HCT116 (cell line): ENCODE measurements at places on chromosomes 3 and 15. TPM values are rescaled to one million over a fixed set of nuclear protein-coding genes. Genes with fewer than 3 reads are reported as not detected.

DNA sequence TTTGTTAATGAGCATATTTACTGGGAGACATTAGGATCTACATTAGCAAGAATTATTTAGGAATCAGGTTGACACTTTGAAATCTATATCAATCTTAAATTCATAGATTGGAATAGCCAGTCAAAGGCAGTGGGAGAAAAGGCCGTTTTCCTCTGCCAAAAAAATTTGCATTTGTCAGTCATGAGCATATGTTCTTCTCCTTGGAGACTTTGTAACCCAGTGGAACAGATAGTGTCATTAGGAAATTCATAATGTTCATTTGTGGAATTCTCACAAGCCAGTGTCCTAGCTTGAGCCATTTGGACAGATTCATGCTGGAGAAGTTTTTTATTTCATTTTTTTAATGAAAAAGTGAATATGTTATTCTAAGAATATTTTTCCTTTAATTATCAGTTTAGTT, 260.1 kb downstream of the OXSM start:
- DNase-seq: no peak
- H3K4me3 ChIP-seq: no peak overlapping the region
- no peaks in the 10 kb centered on the region for H3K4me1 ChIP-seq
- H3K27ac ChIP-seq: no peak overlapping the region

Gene LDHAL6B
- not detected for total RNA-seq

GRCh38 chr3:168030577-168030976, 65.1 kb downstream of the GOLIM4 start:
- no peak for DNase-seq
- H3K27ac ChIP-seq: no peak overlapping the region
- no peaks in the 10 kb centered on the region for H3K27me3 ChIP-seq
- H3K36me3 ChIP-seq: no peaks in the 10 kb centered on the region
- H3K4me3 ChIP-seq: no peak overlapping the region

Gene SYNPR
- total RNA-seq: not detected

DNA sequence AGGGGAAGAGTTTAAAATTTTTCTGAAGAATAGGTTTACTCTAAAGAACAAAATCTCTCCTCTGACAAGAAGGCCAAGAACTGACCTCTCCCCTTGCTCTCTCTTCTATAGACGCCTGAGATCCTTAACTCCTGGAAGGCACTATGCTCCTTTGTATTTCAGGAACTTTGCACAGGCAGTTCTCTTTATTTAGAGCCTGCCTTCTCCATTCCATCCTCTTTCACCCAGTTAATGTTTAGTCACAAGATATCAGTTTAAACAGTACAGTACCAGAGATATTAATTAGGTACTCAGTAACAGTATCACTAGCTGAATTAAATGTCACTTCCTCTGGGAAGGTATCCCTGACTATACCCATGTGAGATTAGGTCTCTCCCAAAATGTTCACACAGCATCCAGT, 33.5 kb downstream of the HERC1 start:
- no peak overlapping the region for H3K27ac ChIP-seq
- H3K4me1 ChIP-seq: no peaks in the 10 kb centered on the region
- DNase-seq: no peak
- H3K27me3 ChIP-seq: no peaks in the 10 kb centered on the region

GRCh38 chr3:193944518-193944884, 191.4 kb upstream of the HES1 start:
- H3K27me3 ChIP-seq: peaks cover 8% of the 10 kb centered on the region; the same call in 1 of the 2 replicates
- H3K4me1 ChIP-seq: peaks cover 15% of the 10 kb centered on the region; the same call in 1 of the 2 replicates
- no peak for DNase-seq

GRCh38 chr3:125150525-125151441, 61.8 kb downstream of the SLC12A8 start:
- peak; percentile 66 for DNase-seq
- no peaks in the 10 kb centered on the region for H3K36me3 ChIP-seq
- H3K27me3 ChIP-seq: no peaks in the 10 kb centered on the region
- H3K27ac ChIP-seq: no peak overlapping the region
- no peaks in the 10 kb centered on the region for H3K4me1 ChIP-seq

Gene RNU5B-1
- total RNA-seq: not detected

Gene TEX55
- total RNA-seq: not detected

GRCh38 chr3:111859061-111859973, at the start of gene PHLDB2:
Gene PHLDB2 (plus strand): TSS chr3:111859265. CDS start chr3:111884078, 24,813 bp downstream.
- no peaks in the 10 kb centered on the region for H3K27me3 ChIP-seq
- H3K4me1 ChIP-seq: peaks cover 47% of the 10 kb centered on the region
- H3K4me3 ChIP-seq: peak within 1 kb of the TSS; percentile 84
- peak within 1 kb of the TSS; percentile 96 for H3K27ac ChIP-seq
- no peak for DNase-seq

- no peak overlapping the region for H3K27ac ChIP-seq
- no peaks in the 10 kb centered on the region for H3K4me1 ChIP-seq
- H3K27me3 ChIP-seq: peaks cover 11% of the 10 kb centered on the region
- H3K36me3 ChIP-seq: no peaks in the 10 kb centered on the region
- H3K4me3 ChIP-seq: no peak overlapping the region
These were observed 29.2 kb downstream of the AP3B2 start for GRCh38 chr15:82680200-82681102.

GRCh38 chr15:63436872-63437375, 55.3 kb upstream of the CA12 start:
- no peak overlapping the region for H3K4me3 ChIP-seq
- no peak overlapping the region for H3K27ac ChIP-seq
- no peaks in the 10 kb centered on the region for H3K27me3 ChIP-seq
- H3K36me3 ChIP-seq: no peaks in the 10 kb centered on the region

GRCh38 chr3:124707656-124708062, 22.6 kb upstream of the UMPS start:
- H3K27me3 ChIP-seq: peaks cover 13% of the 10 kb centered on the region; the same call in 1 of the 2 replicates
- no peak overlapping the region for H3K27ac ChIP-seq
- H3K4me1 ChIP-seq: no peaks in the 10 kb centered on the region

- DNase-seq: no peak
- no peaks in the 10 kb centered on the region for H3K27me3 ChIP-seq
- no peak overlapping the region for H3K4me3 ChIP-seq
- H3K4me1 ChIP-seq: peaks cover 12% of the 10 kb centered on the region
These were observed 1.7 kb upstream of the MAP1A start for GRCh38 chr15:43515741-43516140.

Gene GOLGA6B
- total RNA-seq: 0.10 TPM

DNA sequence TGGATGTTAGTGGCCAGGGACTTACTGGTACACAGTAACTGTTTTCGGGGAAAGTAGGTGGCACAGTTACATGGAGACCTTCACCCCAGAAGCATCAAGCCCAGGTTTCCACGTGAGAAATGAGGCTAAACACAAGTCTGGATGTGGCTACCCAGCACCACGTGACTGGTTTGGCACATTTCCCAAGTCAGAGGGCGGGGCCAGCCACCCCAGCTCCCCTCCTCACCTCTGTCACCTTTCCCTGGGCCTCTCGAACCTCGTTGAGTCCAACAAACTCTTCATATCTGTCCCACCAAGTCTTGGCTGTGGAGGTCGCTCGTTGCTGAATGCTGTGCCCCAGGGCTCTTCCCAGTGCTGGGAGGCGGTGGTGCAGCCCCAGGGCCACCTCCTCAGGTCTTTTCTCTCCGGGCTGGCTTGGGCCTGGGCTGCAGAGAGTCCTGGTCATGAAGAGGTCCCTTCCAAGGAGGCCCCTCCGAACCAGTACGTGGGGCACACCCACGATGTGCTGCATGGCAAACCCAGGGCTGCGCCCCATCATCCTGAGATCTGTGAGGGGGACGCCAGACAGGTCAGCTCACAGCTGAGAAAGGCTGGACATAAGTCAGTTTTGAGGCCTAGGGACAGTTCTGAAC, 4.8 kb upstream of the PLXNB1 start:
- H3K4me3 ChIP-seq: no peak overlapping the region
- no peak for DNase-seq
- H3K36me3 ChIP-seq: no peaks in the 10 kb centered on the region
- H3K4me1 ChIP-seq: peaks cover 79% of the 10 kb centered on the region
- peak overlapping the region; percentile 62 for H3K27ac ChIP-seq

DNA sequence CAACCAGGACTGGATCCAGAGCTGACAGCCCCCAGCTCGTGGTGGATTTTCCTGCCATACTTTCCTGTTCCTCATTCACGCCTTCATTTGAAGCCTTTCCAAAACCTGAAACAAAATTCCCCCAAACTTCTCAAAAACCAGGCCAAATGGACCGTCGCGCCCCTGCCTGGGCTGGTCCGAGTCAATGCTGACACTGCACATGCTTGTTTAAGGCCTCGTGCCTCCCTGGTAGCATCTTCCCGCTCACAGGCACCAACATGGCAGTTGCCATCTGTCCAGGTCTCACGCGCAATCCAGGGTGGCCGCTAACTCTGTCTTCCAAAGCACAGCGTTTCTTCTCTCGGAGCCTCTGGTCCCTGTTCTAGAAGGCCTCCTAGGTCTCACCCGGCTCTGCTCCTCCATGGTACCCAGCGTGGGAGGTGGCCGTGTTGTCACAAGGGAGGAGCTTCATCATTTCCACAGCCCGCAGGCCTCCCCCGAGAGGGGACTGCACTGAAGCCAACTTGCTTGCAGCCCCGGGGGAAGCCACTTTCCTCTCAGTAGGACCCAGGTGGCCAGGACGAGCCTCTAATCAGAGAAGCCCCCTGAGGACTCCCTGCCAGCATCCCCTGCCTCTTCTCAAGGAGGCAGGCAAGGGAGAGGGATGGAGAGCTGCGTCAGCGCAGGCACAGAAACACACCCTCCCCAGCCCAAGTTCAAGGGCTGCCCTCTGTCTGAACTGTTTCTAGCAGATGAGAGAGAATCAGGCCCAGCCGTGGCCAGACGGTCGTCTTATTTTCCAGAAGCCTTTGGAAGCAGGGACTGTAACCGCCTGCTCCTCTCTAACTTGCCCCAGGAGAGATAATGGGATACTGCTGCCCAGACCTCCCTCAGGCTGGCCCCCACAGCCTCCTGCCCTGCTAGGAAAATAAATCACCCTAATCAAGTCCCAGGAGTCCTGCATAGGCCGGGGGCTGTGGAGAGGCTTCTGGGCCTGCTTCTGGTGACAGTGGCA, 152.8 kb upstream of the TLE3 start:
- H3K27me3 ChIP-seq: no peaks in the 10 kb centered on the region
- H3K36me3 ChIP-seq: no peaks in the 10 kb centered on the region
- peaks cover 15% of the 10 kb centered on the region for H3K4me1 ChIP-seq
- no peak overlapping the region for H3K4me3 ChIP-seq

- no peaks in the 10 kb centered on the region for H3K27me3 ChIP-seq
- no peak overlapping the region for H3K4me3 ChIP-seq
- H3K27ac ChIP-seq: no peak overlapping the region
- DNase-seq: no peak
- H3K4me1 ChIP-seq: no peaks in the 10 kb centered on the region
- no peaks in the 10 kb centered on the region for H3K36me3 ChIP-seq
These were observed 1.7 kb upstream of the GPR62 start for GRCh38 chr3:51953445-51953844.

Gene TF
- 10.4 TPM for total RNA-seq

DNA sequence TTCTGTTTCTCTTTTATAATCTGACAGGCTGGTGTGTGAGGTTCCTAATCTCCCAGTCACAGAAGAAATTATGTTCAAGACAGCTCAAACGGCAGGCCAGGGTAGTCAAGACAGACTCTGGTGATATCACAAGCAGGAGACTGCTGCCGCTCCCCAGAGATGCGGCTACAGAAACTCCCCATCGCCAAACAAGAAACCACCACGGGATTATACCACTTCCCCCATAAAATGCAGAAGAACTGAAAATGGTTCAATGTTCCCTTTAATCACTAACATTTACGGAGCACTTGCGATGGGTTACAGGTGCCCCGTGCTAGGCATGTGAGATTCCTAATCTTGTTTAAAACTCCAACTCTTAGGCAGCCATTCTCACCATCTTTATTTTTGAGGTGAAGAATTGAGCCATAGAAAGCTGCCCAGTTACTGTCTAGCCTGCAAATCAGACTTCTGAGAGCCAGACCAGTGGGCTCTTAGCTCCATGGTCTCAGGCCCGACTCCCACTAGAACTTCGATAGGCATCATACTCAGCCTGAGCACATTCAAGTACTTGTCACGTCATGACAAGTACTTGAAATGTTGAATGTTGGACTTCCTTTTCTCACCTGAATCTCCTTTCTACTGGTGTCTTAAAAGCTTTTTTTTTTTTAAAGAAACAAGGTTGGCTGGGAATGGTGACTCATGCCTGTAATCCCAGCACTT, 58.4 kb downstream of the TBC1D2B start:
- no peaks in the 10 kb centered on the region for H3K27me3 ChIP-seq
- no peaks in the 10 kb centered on the region for H3K4me1 ChIP-seq
- no peak overlapping the region for H3K4me3 ChIP-seq
- no peak for DNase-seq
- H3K27ac ChIP-seq: no peak overlapping the region

- no peaks in the 10 kb centered on the region for H3K36me3 ChIP-seq
- H3K4me3 ChIP-seq: no peak overlapping the region
- H3K27ac ChIP-seq: no peak overlapping the region
- no peaks in the 10 kb centered on the region for H3K4me1 ChIP-seq
- H3K27me3 ChIP-seq: no peaks in the 10 kb centered on the region
- DNase-seq: no peak
These were observed 45.2 kb downstream of the SPRED1 start for GRCh38 chr15:38297623-38298388.

GRCh38 chr15:70376929-70377691, 279.4 kb upstream of the TLE3 start:
- no peaks in the 10 kb centered on the region for H3K27me3 ChIP-seq
- no peak overlapping the region for H3K4me3 ChIP-seq
- no peaks in the 10 kb centered on the region for H3K36me3 ChIP-seq
- DNase-seq: no peak
- peaks cover 19% of the 10 kb centered on the region for H3K4me1 ChIP-seq

- no peak for DNase-seq
- H3K36me3 ChIP-seq: no peaks in the 10 kb centered on the region
- no peak overlapping the region for H3K4me3 ChIP-seq
- no peaks in the 10 kb centered on the region; the same call in 1 of the 2 replicates for H3K4me1 ChIP-seq
These were observed 14.2 kb upstream of the SPATA12 start for GRCh38 chr3:57046101-57046765.

DNA sequence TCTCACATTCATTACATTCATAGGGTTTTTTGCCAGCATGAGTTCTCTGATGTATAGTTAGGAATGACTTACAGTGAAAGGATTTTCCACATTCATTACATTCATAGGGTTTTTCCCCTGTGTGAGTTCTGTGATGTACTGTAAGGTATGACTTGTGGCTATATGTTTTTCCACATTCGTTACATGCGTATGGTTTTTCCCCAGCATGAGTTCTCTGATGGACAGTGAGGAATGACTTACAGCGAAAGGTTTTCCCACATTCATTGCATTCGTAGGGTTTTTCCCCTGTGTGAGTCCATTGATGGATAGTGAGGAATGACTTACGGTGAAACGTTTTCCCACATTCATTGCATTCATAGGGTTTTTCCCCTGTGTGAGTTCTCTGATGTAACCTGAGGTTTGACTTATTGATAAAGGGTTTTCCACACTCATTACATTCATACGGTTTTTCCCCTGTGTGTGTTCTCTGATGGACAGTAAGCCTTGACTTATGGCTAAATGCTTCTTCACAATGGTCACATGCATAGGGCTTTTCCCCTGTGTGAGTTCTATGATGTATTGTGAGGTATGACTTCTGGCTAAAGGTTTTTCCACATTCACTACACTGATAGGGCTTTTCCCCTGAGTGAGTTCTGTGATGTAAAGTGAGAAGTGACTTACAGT, 47.4 kb downstream of the ZNF717 start:
- H3K4me1 ChIP-seq: no peaks in the 10 kb centered on the region
- no peak overlapping the region for H3K27ac ChIP-seq
- no peaks in the 10 kb centered on the region for H3K27me3 ChIP-seq
- no peak overlapping the region for H3K4me3 ChIP-seq

Gene PLA2G4E
- total RNA-seq: not detected
